ENCODE measurements at places on chromosomes 7 and 10. TPM values are rescaled to one million over a fixed set of nuclear protein-coding genes. Genes with fewer than 3 reads are reported as not detected.

DNA sequence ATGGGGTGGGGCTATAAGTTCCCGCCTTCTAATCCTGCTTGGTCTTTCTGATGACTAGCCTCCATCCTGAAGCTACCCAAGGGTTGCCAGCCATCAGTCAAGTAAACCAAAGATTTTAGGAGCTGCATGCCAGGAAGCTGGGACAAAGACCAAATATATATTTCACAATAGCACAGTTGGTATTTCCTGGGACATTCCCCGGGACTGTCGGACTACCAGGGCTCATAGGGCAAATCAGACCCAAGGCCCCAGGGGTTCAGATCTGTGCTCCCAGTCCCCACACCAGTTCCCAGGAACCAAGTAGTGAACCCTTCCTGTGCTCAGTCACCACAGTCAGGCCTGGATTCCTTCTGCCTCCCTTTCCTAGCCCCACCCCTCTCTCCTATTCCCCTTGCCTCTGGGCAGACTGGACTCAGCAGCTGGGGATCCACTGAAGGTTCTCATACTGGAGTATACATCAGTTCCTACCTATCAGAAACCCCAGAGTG lies 5.7 kb upstream of the CXCL12 start:
- DNase-seq, result no peak

GRCh38 chr10:6643962-6644361 lies 63.9 kb upstream of the PRKCQ start:
- no peak for DNase-seq

CH25H gene
- total RNA-seq, result 2.7 TPM

- no peak for DNase-seq
Observed at GRCh38 chr10:114256822-114257221, 17.8 kb downstream of the VWA2 start.

DNA sequence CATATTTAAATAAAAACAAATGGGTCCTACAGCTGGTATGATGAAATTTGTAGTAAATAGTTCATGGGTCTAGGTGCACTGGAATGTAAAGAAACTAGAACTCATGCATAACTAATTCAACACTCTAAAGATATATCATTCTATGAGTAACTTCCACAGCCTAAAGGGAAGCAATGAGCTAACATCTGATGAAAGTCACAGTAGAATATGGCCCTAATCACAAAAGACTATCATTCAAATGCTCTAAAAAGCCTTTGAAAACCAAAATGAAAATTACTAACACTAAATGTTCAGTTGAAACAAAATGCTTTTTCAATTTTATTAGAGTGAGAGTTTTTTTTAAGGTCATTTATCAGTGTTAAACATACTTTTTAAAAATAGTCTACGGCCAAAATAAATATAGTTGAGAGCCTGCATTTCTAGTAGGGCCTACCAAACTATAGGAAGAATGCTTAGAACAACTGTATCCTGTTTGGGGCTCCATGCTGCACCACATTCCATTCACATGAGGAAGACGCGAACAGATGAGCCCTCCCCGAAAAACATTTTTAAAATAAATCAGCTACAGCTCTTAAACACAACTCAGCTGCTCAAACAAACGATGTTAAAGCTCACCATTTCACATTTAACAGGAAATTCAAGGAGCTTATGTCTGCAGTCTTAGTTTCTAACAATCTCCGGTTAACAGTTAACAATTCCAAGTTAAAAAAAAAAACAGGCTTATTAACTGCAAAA lies 134.5 kb downstream of the NRBF2 start:
- DNase-seq, result no peak

- no peak for DNase-seq
Observed at GRCh38 chr10:44697116-44697515, 214.0 kb upstream of the TMEM72 start.

DNA sequence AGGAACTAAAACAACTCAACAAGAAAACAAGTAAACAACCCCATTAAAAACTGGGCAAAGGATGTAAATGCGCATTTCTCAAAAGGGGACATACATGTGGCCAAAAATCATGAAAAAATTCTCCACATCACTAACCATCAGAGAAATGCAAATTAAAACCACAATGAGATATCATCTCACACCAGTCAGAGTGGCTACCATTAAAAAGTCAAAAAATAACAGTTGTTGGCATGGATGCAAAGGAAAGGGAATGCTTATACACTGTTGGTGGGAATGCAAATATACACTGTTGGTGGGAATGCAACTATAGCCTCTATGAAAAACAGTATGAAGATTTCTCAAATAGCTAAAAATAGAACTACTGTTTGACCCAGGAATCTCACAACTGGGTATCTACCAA lies 60.0 kb upstream of the LANCL2 start:
- DNase-seq, result no peak

- DNase-seq, result no peak
Observed at GRCh38 chr7:129006636-129007414, 48.1 kb downstream of the TNPO3 start.

DNA sequence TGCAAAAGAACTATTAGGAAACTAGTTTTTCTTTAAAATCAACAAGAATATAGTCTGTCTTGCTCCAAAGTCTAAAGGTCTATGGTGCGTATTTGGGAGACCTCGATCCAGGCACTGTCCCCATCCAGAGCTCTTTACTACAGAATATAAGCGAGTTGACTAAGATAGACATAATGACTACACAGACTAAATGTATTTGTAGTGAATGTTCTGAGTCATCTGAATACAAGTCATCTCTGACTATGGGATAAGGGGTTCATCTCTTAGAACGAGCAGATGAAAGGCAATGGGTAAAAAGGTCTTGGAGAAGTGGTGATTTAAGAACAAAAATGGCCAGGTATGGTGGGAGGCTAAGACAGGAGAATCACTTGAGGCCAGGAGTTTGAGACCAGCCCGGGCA lies 136.0 kb upstream of the RSU1 start:
- no peak for DNase-seq

ZNF25 gene
- 22.9 TPM for total RNA-seq

- DNase-seq, result no peak
Observed at GRCh38 chr7:16210171-16210570, 211.2 kb downstream of the CRPPA start.

DNA sequence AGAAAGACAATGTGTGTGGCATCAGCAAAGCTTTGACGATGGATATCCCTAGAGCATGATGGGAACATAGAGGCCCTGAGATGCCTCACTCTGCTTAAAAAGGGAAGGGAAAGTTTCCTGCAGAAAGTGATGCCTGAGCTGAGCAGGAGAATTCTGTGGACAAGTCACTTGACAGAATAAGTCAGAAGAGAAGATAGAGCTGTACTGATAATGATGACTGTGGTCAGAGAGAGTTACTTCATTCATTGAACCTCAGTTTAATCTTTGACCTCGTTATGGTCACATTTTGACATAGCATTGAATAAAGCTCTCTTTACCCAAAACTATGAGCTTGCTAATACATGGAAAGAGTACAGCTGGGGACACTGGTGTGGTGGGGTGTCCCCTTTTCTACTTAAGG lies 7.6 kb downstream of the CUBN start:
- DNase-seq, result no peak

GRCh38 chr7:127768241-127768640 lies 116.2 kb downstream of the SND1 start:
- no peak for DNase-seq
